ENCODE measurements at places on chromosomes 12 and 14.

DNA sequence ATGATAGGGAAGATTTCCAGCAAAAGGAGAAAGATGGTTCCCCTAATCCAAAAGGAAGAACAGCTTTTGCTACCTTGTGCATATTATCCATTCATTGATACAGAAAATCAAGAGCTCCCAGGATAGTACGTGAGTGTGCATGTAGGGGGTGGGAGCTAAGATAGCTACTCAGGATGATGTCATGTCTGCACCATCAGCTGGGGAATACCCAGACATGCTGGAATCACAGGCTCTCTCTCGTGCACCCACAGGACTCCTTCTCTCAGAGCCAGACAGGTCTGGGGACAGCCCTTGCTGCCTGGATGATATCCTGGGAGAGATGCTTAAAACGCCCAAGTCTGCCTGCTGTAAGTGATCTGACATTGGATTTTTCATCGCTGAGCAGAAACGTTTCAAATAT is 38.9 kb downstream of the FOXN3 start:
- no peak for DNase-seq

DNA sequence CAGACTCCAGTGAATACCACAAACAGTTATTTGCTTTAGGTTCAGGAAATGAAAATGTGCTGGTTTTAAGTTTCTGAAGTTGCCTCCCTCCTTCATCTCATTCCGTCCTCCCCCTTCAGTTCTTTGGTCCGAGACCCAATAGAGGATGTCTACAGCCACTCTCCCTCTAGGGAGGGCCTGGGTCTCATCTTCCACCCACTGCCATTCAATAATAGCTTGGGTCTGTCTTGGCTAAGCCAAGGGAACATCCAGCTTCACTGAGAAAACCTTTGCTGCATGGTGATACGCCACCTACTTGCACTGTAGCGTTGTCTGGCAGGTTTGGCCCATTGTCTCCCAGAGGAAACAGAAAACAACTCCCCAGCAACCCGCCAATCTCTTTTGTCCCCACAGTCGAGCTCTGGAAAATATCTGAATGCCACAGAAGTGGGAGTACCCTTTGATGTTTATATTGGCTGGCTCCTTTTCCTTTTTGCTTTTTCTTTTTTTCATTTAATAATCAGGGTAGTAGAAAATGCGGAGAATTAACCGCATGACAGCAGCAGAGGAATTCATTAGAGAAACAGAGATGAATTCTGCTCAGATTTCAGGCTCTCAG is 380.1 kb downstream of the RAD51B start:
- no peak for DNase-seq

- no peak for DNase-seq
These were observed 39.0 kb upstream of the REP15 start for GRCh38 chr12:27657296-27657695.

DNA sequence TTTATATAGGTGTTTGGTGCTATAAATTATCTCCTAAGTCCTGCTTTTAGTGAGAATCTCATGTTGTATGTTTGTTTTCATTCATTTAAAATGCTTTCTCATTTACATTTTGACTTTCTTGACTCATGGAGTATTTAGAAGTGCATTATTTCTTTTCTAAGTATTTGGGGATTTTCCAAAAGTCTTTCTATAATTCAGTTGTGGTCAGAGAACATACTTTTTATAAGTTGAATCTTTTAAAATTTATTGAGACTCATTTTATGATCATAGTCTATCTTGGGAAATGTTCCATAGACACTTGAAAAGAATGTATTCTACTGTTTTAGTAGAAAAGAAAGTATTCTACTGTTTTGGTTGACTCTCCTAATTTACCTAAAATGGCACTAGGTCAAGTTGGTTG is 168.2 kb downstream of the AKAP6 start:
- DNase-seq, result no peak

- peak; percentile 37 for DNase-seq
These were observed 519 bp downstream of the MORN3 start for GRCh38 chr12:121668750-121669520.

GRCh38 chr12:80864046-80864735 is 73.5 kb downstream of the LIN7A start:
- no peak for DNase-seq
